ENCODE measurements at places on chromosomes 12 and 14. TPM values are rescaled to one million over a fixed set of nuclear protein-coding genes. Genes with fewer than 3 reads are reported as not detected.

The CLEC12A gene
- not detected for total RNA-seq

The GPR137C gene
- 0.07 TPM for total RNA-seq

The LPCAT3 gene
- total RNA-seq, result 33.9 TPM

The SLCO1A2 gene
- total RNA-seq, result not detected

The TEX52 gene
- total RNA-seq, result not detected

The DHRS2 gene
- 5.7 TPM for total RNA-seq

The CACNB3 gene
- total RNA-seq, result 48.8 TPM

The CFAP73 gene
- 0.10 TPM for total RNA-seq

The CELA1 gene
- total RNA-seq, result not detected

The LRIG3 gene
- total RNA-seq, result 6.0 TPM

The ANAPC7 gene
- total RNA-seq, result 60.4 TPM

The SLC10A1 gene
- not detected for total RNA-seq

The OAS2 gene
- 0.15 TPM for total RNA-seq

The DNAJC22 gene
- total RNA-seq, result 19.7 TPM

The PMCH gene
- not detected for total RNA-seq

The PLEKHG7 gene
- total RNA-seq, result 0.10 TPM

The KRT81 gene
- total RNA-seq, result 3,933 TPM

The SERPINA1 gene
- 3.1 TPM for total RNA-seq

The SMIM41 gene
- total RNA-seq, result not detected

The KDM5A gene
- total RNA-seq, result 20.3 TPM

The DAO gene
- not detected for total RNA-seq

The CABP1 gene
- total RNA-seq, result not detected

The RPGRIP1 gene
- 0.23 TPM for total RNA-seq

The G2E3 gene
- 19.6 TPM for total RNA-seq

The KLRC4 gene
- not detected for total RNA-seq

The ARL1 gene
- 68.3 TPM for total RNA-seq

The NTN4 gene
- 57.2 TPM for total RNA-seq

The MUCL1 gene
- total RNA-seq, result not detected

The NRL gene
- 1.2 TPM for total RNA-seq

The WASHC4 gene
- 23.4 TPM for total RNA-seq

The DNAI7 gene
- 0.33 TPM for total RNA-seq

The AMDHD1 gene
- 2.6 TPM for total RNA-seq

The TPH2 gene
- not detected for total RNA-seq

The EXOC3L4 gene
- total RNA-seq, result 2.0 TPM

The TMTC1 gene
- total RNA-seq, result 0.13 TPM

The TMEM132C gene
- not detected for total RNA-seq

The VDR gene
- 3.6 TPM for total RNA-seq

The CLEC4E gene
- total RNA-seq, result not detected

The FAM181A gene
- not detected for total RNA-seq

The ACYP1 gene
- 23.9 TPM for total RNA-seq
